Bronchial epithelial cell (primary cell): ENCODE measurements at places on chromosomes 5 and 9. TPM values are rescaled to one million over a fixed set of nuclear protein-coding genes. Genes with fewer than 3 reads are reported as not detected.

Gene NMRK1
- total RNA-seq = 16.0 and 16.8 TPM in 2 replicates

Gene PTGES
- 0.90 and 11.1 TPM in 2 replicates for total RNA-seq

Gene PRRT1B
- total RNA-seq = not detected in 2 replicates

Gene SPINK6
- not detected in 2 replicates for total RNA-seq

Gene ZBTB5
- total RNA-seq = 8.2 and 8.6 TPM in 2 replicates

Gene WNT8A
- total RNA-seq = not detected in 2 replicates

Gene PPP2R2B
- under 0.01 TPM in 1 of 2 replicates, not detected in the other for total RNA-seq

Gene GEMIN5
- 8.7 and 12.6 TPM in 2 replicates for total RNA-seq

Gene LRRC70
- 1.0 and 1.6 TPM in 2 replicates for total RNA-seq

Gene MAN1B1
- 58.2 and 65.3 TPM in 2 replicates for total RNA-seq

Gene CYSRT1
- total RNA-seq = 3.9 and 23.2 TPM in 2 replicates

Gene FRRS1L
- total RNA-seq = under 0.01 TPM in 1 of 2 replicates, not detected in the other

Gene KCNMB1
- not detected in 2 replicates for total RNA-seq

Gene MTX3
- total RNA-seq = 17.3 and 22.1 TPM in 2 replicates

Gene TMEM215
- not detected in 2 replicates for total RNA-seq

Gene WDR31
- total RNA-seq = 1.6 and 4.6 TPM in 2 replicates

Gene HRH2
- total RNA-seq = not detected in 2 replicates

Gene N4BP3
- total RNA-seq = 4.1 and 4.5 TPM in 2 replicates

Gene PCDHB4
- total RNA-seq = 0.13 TPM in 1 of 2 replicates, not detected in the other

Gene PCDHA9
- under 0.01 TPM in 2 replicates for total RNA-seq

Gene PHF19
- 7.6 TPM in 2 replicates for total RNA-seq

Gene RANBP17
- 6.8 and 10.6 TPM in 2 replicates for total RNA-seq

Gene DMRT2
- 0.38 and 0.53 TPM in 2 replicates for total RNA-seq

Gene LHX6
- total RNA-seq = 0.13 and 0.26 TPM in 2 replicates

Gene PRDM9
- total RNA-seq = under 0.01 TPM in 1 of 2 replicates, not detected in the other

Gene DOCK2
- total RNA-seq = not detected in 2 replicates

Gene IRX4
- total RNA-seq = under 0.01 and 1.1 TPM in 2 replicates

Gene KCTD16
- total RNA-seq = under 0.01 and 0.13 TPM in 2 replicates

Gene LTC4S
- 0.26 and 0.38 TPM in 2 replicates for total RNA-seq

Gene PCDHGC3
- 9.5 and 17.4 TPM in 2 replicates for total RNA-seq

Gene TNFSF8
- total RNA-seq = not detected in 2 replicates

Gene NUP155
- total RNA-seq = 24.0 and 27.9 TPM in 2 replicates

Gene PCDHA8
- total RNA-seq = 0.13 TPM in 1 of 2 replicates, not detected in the other

Gene SLCO6A1
- total RNA-seq = under 0.01 TPM in 1 of 2 replicates, not detected in the other

Gene SWI5
- total RNA-seq = 30.0 and 30.7 TPM in 2 replicates

Gene SHISAL2B
- not detected in 2 replicates for total RNA-seq

Gene ZFR
- total RNA-seq = 65.0 and 81.3 TPM in 2 replicates

Gene WDR55
- 35.7 and 40.8 TPM in 2 replicates for total RNA-seq

Gene ST6GALNAC4
- total RNA-seq = 21.3 and 21.8 TPM in 2 replicates

Gene BRINP1
- total RNA-seq = 0.13 and 1.6 TPM in 2 replicates

Gene PCDHGC5
- 0.26 and 0.77 TPM in 2 replicates for total RNA-seq

Gene ARID3C
- 0.26 TPM in 1 of 2 replicates, not detected in the other for total RNA-seq

Gene FGF10
- not detected in 2 replicates for total RNA-seq

Gene LCN6
- not detected in 2 replicates for total RNA-seq

Gene CRB2
- total RNA-seq = not detected in 2 replicates

Gene SAPCD2
- total RNA-seq = 0.26 and 1.2 TPM in 2 replicates

Gene BTNL8
- total RNA-seq = not detected in 2 replicates

Gene HRCT1
- 0.26 TPM in 1 of 2 replicates, not detected in the other for total RNA-seq

Gene TAF11L10
- not detected in 2 replicates for total RNA-seq

Gene CYFIP2
- 3.9 and 8.2 TPM in 2 replicates for total RNA-seq

Gene SLC6A19
- total RNA-seq = not detected in 2 replicates
